ENCODE measurements at places on chromosomes 11 and 22.

DNA sequence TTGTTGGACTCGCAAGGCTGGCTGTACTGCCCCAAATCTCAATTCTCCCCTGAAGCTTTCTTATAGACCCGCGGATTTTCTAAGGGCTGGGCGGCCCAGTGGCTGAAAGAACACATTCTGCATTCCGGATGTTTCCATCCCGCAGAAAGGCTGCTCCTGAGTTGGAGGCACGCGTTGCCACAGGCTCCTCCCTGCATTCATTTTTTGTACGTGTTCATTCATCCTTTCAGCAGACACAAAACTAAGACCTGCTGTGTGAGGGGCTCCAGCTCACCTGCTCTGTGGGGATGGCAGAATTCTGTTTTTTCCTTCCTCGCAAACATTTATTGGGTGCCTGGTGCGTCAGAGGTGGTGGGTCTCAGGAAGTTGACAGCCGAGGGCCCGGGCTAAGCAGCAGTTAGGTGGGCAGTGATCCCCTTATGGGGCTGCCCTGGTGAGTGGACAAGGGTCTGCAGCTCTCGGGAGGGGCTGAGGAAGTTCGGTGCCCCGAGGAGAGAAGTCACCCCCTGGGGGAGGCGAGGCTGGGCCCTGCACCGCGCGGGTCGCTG lies 23.7 kb downstream of the SHANK3 start:
- no peak overlapping the region for H3K4me3 ChIP-seq
- no peaks in the 10 kb centered on the region for H3K36me3 ChIP-seq
- H3K27me3 ChIP-seq = peaks cover 2% of the 10 kb centered on the region
- H3K27ac ChIP-seq = no peak overlapping the region
- H3K4me1 ChIP-seq = no peaks in the 10 kb centered on the region
- DNase-seq = no peak

- no peak overlapping the region for H3K4me3 ChIP-seq
- peaks cover 35% of the 10 kb centered on the region for H3K36me3 ChIP-seq
- peaks cover 40% of the 10 kb centered on the region for H3K4me1 ChIP-seq
- no peaks in the 10 kb centered on the region for H3K27me3 ChIP-seq
- H3K27ac ChIP-seq = peak overlapping the region; percentile 2
Observed at GRCh38 chr11:47499161-47499560, 50.2 kb upstream of the RAPSN start.

DNA sequence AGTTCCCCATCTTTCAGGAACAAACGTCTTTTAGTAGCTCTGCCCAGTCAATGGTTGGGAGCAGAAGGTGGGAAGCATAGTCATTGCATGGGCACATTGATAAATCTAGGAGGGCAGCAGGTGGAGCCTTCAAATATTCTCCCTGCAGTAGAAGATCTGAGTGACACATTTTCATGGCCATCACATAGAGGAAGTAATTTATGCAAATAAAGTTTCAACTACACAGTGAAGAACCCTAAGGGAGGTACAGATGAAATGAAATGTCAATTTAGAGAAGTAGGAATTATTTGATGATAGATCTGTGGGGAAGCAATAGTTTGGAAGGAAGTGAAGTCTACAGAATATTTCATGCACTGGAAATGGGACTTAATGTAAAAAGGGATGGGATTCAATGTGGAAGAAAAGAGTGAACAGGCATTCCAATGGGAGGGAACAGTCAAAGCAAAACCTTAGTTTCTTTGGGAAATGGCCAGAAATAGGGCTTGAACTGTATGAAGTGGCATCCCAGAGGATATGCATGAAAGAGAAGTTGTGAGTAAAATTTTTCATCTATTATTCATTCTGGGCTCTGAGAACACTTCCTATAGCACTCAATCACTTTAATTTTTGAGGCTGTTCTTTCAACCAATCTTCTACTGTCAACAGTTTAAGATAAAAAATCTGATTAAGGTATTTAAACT lies 256.2 kb upstream of the LUZP2 start:
- no peaks in the 10 kb centered on the region for H3K36me3 ChIP-seq
- DNase-seq = no peak
- H3K27me3 ChIP-seq = no peaks in the 10 kb centered on the region
- no peak overlapping the region for H3K27ac ChIP-seq

- H3K36me3 ChIP-seq = no peaks in the 10 kb centered on the region
- no peak overlapping the region for H3K27ac ChIP-seq
- no peak for DNase-seq
- H3K4me3 ChIP-seq = no peak overlapping the region
- H3K27me3 ChIP-seq = peaks cover 8% of the 10 kb centered on the region
Observed at GRCh38 chr11:71213696-71214552, 38.5 kb downstream of the SHANK2 start.

- DNase-seq = peak; percentile 69
- H3K36me3 ChIP-seq = no peaks in the 10 kb centered on the region
- H3K27ac ChIP-seq = no peak overlapping the region
- peaks cover 7% of the 10 kb centered on the region for H3K4me1 ChIP-seq
- peak overlapping the region; percentile 80 for H3K4me3 ChIP-seq
Observed at GRCh38 chr11:18721561-18722292, 4.3 kb downstream of the IGSF22 start.

- H3K27me3 ChIP-seq = no peaks in the 10 kb centered on the region
- peak overlapping the region; percentile 73 for H3K4me3 ChIP-seq
- peak; percentile 55 for DNase-seq
- no peaks in the 10 kb centered on the region for H3K36me3 ChIP-seq
- H3K27ac ChIP-seq = no peak overlapping the region
- H3K4me1 ChIP-seq = peaks cover 24% of the 10 kb centered on the region
Observed at GRCh38 chr11:44949160-44950030, 1.3 kb downstream of the TP53I11 start.

DNA sequence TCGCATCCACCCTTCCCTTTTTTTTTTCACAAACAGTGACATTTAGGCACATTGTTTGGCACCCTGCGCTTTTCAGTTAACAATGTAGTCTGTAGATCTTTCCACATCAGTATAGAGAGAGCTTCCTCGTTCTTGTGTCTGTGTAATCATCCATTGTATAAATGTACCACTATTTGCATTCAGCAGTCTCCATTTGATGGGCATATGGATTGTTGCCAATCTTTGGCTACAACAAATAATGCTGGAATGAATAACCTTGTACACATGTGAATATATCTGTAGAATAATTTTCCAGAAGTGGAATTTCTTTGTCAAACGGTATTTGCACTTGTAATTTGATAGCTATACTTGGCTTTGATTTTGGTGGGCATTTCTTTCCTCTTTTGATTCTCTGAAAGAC lies 17.1 kb downstream of the MPEG1 start:
- peaks cover 3% of the 10 kb centered on the region for H3K36me3 ChIP-seq
- H3K4me3 ChIP-seq = no peak overlapping the region
- no peak for DNase-seq
- H3K4me1 ChIP-seq = peaks cover 22% of the 10 kb centered on the region

- H3K27ac ChIP-seq = no peak overlapping the region
- no peaks in the 10 kb centered on the region for H3K36me3 ChIP-seq
- no peaks in the 10 kb centered on the region for H3K27me3 ChIP-seq
Observed at GRCh38 chr11:2673871-2674471, 25.8 kb downstream of the KCNQ1OT1 start.

GRCh38 chr11:38672445-38672844 lies 2074.4 kb upstream of the RAG2 start:
- DNase-seq = no peak
- no peaks in the 10 kb centered on the region for H3K36me3 ChIP-seq
- H3K27ac ChIP-seq = no peak overlapping the region
- H3K4me3 ChIP-seq = no peak overlapping the region

DNA sequence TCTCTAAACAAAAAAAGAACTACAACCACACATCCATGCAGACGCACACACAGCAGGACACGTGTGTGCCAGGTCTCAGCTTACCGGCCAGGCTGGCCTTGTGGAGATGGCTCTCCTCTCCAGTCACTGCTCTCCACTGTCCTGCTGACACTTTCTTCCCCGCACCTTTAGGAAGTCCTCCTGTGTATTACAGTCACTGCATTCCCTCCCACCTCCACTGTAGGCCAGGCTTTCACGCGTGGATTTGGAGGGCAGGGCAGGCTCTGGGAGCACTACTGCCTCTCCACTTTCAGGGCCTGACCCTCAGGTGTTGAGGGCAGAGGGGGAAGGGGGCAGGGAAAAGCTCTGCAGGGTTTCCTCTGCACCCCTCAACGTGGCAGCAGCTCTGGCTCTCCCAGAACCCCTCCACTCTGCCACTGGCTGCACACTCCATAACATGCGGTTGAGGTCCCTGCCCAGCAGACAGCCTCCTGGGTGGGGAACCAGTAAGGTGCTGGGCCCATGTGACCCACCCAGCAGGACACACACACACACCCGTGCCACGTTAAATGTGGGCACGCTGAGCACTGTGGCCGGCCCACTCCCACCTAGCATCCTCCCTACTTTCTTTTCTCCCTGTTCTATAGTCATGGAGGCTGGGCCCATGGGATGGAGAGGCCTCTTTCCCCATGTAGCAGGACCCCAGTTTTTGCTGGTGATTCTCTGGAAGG lies 107.0 kb upstream of the PITPNB start:
- H3K4me3 ChIP-seq = no peak overlapping the region
- no peak for DNase-seq
- H3K4me1 ChIP-seq = no peaks in the 10 kb centered on the region
- no peaks in the 10 kb centered on the region for H3K36me3 ChIP-seq
- no peak overlapping the region for H3K27ac ChIP-seq

DNA sequence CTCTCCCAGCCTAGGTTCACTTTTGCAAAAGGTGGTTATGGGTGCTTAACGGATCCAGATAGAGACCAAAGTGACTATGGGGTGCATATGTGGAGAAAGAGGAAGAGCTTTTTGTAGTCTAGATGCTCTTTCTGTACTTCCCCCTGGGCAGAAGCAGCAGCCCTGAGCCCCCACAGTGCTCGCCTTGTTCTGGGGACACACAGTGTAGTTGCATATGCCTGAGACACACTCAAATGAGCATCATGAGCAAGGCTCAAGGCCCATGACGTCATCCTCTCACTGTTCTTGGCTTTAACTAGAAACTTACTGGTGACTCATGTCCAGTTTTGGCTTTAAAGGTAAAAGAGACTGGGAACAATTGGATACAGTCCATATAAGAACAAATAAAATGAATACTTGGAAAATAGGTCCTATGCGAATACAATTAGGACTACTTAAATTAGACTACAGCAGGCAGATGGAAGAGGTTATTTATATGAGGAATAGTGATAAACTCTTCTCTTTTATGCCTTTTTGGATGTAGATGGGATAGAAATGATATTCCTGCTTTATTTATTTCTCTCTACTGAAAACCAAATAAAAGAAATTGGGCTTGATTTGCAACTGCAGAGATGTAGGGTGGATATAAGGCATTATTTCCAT lies 20.1 kb upstream of the PEX26 start:
- H3K4me3 ChIP-seq = no peak overlapping the region
- peaks cover 3% of the 10 kb centered on the region for H3K27me3 ChIP-seq
- H3K4me1 ChIP-seq = peaks cover 15% of the 10 kb centered on the region
- peak; percentile 25 for DNase-seq

DNA sequence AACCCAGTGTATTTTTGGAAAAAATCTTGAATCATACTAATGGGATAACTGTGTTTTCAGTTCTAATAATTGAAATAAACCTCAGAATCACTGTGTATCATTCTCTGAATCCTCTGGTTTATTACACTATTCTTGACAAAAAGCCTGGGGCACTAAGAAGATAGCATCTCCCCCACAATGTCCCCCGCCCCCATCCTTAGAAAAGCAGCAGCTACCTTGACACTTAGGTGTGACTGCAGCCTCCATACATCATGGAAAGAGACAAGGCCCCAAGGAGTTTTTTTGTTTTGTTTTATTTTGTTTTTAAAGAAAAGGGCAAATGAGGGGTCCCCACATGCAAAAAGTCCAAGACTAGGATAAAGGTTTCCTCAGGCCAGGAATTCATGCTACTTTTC lies 124.8 kb downstream of the APOL5 start:
- H3K36me3 ChIP-seq = no peaks in the 10 kb centered on the region
- peaks cover 20% of the 10 kb centered on the region for H3K27me3 ChIP-seq
- no peak overlapping the region for H3K27ac ChIP-seq
- no peak overlapping the region for H3K4me3 ChIP-seq
- peaks cover 4% of the 10 kb centered on the region for H3K4me1 ChIP-seq

DNA sequence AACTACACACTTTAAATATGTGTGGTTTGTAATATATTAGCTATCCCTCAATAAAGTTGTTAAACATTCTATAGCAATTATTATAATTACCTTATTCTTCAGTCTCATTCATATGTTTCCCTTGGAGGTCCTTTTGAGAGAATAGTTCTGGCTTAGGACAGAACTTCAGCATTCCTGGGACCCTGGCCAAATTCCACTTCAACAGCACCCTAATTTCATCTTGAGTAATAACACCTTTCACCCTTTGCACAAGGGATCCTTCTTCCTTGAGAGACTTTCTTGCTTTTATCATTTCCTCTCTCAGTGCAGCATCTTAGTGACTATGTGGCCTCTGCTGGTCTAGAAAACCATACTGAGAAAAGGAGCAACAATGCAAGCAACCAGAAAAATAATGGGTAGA lies 255.9 kb downstream of the C11orf87 start:
- no peaks in the 10 kb centered on the region for H3K36me3 ChIP-seq
- H3K4me3 ChIP-seq = no peak overlapping the region
- peaks cover 2% of the 10 kb centered on the region for H3K27me3 ChIP-seq
- no peak overlapping the region for H3K27ac ChIP-seq

- H3K36me3 ChIP-seq = no peaks in the 10 kb centered on the region
- H3K27ac ChIP-seq = no peak overlapping the region
Observed at GRCh38 chr11:38206663-38207062, 1608.6 kb upstream of the RAG2 start.

DNA sequence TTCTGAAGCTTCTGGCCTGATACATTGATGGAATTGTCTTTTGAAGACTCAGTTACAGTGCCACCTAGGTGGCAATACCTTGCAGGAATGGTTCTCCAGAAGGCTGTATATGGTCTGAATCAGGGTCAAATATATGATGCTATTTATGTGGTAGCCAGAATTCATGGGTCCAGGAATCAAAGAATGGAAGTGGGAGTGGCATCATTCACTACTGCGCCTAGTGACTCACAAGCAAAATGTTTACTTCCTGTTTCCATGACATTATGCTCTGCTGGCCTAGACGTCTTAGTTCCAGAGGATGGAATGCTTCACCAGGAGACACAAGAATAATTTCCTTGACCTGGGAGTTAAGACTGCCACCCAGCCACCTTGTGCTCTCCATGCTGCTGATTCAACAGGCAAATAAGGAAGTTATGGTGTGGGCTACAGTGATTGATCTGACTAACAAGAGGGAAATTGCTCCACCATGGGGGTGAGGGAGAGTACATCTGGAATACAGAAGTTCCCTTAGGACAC lies 491.8 kb downstream of the ETS1 start:
- no peaks in the 10 kb centered on the region for H3K27me3 ChIP-seq
- peaks cover 2% of the 10 kb centered on the region for H3K36me3 ChIP-seq
- no peak overlapping the region for H3K27ac ChIP-seq
- DNase-seq = no peak

DNA sequence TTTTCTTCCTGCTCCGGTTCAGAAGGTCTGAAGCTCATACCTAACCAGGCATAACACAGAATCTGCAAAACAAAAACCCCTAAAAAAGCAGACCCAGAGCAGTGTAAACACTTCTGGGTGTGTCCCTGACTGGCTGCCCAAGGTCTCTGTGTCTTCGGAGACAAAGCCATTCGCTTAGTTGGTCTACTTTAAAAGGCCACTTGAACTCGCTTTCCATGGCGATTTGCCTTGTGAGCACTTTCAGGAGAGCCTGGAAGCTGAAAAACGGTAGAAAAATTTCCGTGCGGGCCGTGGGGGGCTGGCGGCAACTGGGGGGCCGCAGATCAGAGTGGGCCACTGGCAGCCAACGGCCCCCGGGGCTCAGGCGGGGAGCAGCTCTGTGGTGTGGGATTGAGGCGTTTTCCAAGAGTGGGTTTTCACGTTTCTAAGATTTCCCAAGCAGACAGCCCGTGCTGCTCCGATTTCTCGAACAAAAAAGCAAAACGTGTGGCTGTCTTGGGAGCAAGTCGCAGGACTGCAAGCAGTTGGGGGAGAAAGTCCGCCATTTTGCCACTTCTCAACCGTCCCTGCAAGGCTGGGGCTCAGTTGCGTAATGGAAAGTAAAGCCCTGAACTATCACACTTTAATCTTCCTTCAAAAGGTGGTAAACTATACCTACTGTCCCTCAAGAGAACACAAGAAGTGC lies 661 bp upstream of the MALAT1 start:
- peaks cover 41% of the 10 kb centered on the region for H3K4me1 ChIP-seq
- DNase-seq = peak; percentile 67
- H3K36me3 ChIP-seq = peaks cover 1% of the 10 kb centered on the region
- H3K4me3 ChIP-seq = no peak overlapping the region
